ENCODE measurements at places on chromosomes 1 and 21.

DNA sequence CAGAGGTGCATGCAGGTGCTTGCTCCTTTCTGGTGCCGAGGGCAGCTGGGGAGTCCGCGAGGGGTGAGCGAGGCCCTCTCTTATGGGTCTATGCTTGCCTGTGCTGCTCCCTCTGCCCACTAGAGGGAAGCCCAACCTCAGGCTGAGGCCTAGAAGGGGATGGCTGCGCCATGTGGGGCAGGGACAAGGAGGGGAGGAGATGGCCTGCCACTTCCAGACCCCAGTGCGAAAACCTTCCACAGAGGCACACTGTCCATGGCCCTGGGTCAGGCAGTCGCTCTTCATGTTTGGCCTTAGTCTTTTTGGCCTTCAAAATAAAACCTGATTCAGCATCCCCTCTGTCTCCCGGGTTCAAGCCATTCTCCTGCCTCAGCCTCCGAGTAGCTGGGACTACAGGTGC lies 14.0 kb downstream of the RHBG start:
- no peak for DNase-seq

DNA sequence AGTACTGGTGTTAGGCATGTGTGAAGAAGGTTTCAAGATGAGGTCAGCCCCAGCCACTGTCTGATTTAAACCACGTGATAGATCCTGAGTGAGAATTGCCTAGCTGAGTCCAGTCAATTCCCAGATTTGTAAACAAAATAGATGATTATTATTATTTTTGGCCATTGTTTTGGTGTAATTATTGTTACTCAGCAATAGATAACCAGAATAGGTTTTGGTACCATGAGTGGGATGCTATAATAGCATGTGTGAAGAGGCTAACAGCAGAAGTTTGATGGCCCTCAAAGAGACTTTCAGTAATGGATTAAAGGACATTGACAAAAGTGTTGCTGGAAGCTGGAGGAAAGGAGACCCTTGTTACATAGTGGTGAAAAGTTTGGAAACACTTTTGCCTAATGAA lies 214.8 kb downstream of the BACH1 start:
- DNase-seq: no peak

DNA sequence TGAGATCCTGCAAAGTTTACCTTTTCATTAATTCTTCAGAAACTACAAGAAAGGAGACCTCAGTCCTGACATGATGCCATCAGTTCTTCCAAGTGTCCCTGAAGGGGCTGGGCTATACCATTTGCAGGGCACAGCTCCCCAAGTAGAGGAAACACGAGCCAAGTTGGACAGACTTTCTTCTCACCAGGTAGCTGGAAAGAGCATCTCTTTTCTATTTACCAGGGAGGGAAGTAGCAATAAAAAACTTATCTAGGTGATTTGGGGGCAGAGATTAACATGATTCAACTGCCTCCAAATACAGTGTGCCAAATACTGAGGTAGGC lies 103.9 kb upstream of the KCND3 start:
- DNase-seq: no peak

- DNase-seq: no peak
Measured at GRCh38 chr1:78570539-78570938, 49.7 kb upstream of the IFI44L start.

- no peak for DNase-seq
Measured at GRCh38 chr1:154198756-154199562, 7.1 kb upstream of the TPM3 start.

Measured in fibroblast of skin of left biceps (primary cell).